ENCODE measurements at places on chromosomes 16 and 17. TPM values are rescaled to one million over a fixed set of nuclear protein-coding genes. Genes with fewer than 3 reads are reported as not detected.

Gene DHX58
- polyA plus RNA-seq: 10.0 TPM

Gene IL17C
- polyA plus RNA-seq: not detected

Gene BICDL2
- polyA plus RNA-seq: 0.39 TPM

Gene CIITA
- 1.2 TPM for polyA plus RNA-seq

Gene GSDMA
- polyA plus RNA-seq: 0.19 TPM

Gene CPNE7
- 49.2 TPM for polyA plus RNA-seq

Gene LGALS9B
- polyA plus RNA-seq: not detected

Gene CLEC19A
- polyA plus RNA-seq: 0.65 TPM

Gene ITGAD
- not detected for polyA plus RNA-seq

Measured in spinal cord (tissue), 10 donors.